Amygdala (tissue), 56 donors: ENCODE measurements at places on chromosomes 5 and 9.

DNA sequence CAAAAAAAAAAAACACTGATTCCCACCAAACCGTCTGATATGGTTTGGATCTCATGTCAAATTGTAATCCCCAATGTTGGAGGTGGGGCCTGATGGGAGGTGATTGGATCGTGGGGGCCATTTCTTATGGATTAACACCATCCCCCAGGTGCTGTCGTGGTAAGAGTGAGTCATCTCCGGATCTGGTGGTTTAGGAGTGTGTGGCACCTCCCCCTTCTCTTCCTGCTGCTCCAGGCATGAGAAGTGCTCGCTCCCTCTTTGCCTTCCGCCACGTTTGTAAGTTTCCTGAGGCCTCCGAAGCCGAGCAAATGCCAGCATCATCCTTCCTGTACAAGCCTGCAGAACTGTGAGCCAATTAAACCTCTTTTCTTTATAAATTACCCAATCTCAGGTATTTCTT is 45.2 kb downstream of the HSD17B3 start:
- no peak for DNase-seq

GRCh38 chr5:112958093-112959088 is 18.2 kb upstream of the DCP2 start:
- DNase-seq, result no peak

GRCh38 chr5:31153521-31153920 is 40.0 kb upstream of the CDH6 start:
- DNase-seq, result no peak

- DNase-seq, result peak; percentile 16
These were observed at the start of gene PCDHB12 for GRCh38 chr5:141208478-141208877. PCDHB12 (plus strand) TSS chr5:141208719; CDS start chr5:141208908, 189 bp downstream.
